CD4-positive, alpha-beta T cell treated with Interleukin-15 for 4 hours (primary cell): ENCODE measurements at places on chromosomes 1 and 21.

DNA sequence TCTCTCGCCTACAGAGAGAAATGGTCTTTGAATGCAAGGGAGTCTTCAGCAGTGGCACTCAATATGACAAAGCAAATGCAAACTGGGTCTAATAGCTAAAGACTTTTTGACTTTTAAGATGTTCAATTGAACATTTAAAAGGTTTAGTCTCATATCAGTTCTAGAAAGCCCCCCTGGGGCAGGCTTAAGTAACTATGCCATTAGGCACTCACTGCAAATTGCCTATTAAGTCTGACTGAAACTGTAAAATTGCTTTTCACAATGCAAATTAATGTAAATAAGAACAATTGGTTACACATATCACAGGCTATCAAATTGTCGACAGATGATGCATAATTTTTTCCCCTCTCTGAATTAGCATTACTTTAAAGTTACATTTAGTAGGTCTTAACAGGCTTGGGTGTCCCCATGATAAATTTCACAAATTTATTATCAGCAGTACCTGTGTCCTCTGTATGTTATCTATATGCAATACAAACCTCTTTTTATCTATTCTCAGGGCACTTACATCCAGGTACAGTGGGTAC, 329.1 kb downstream of the LRRIQ3 start:
- no peak for DNase-seq

GRCh38 chr1:90717665-90718410, 736 bp upstream of the BARHL2 start:
- no peak for DNase-seq

DNA sequence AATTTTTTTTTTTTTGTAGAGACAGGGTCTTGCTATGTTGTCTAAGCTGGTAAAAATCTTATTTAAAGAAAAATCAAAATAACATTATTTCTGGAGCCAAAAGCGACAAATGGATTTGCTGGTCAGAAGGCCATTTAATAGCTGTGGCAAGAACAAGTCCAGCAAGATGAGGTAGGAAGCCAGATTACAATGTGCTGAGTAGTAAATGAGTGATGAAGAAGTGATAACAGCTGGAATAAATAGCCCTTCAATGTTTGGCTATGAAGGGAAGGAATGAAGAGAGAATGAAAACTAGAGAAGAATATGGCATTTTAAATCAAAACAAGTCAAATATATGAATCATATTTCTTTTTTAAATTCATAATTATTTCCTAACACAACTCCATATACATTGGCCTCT, 34.5 kb downstream of the SYDE2 start:
- DNase-seq: no peak

- no peak for DNase-seq
Observed at GRCh38 chr1:86594284-86594770, 47.4 kb downstream of the CLCA4 start.

DNA sequence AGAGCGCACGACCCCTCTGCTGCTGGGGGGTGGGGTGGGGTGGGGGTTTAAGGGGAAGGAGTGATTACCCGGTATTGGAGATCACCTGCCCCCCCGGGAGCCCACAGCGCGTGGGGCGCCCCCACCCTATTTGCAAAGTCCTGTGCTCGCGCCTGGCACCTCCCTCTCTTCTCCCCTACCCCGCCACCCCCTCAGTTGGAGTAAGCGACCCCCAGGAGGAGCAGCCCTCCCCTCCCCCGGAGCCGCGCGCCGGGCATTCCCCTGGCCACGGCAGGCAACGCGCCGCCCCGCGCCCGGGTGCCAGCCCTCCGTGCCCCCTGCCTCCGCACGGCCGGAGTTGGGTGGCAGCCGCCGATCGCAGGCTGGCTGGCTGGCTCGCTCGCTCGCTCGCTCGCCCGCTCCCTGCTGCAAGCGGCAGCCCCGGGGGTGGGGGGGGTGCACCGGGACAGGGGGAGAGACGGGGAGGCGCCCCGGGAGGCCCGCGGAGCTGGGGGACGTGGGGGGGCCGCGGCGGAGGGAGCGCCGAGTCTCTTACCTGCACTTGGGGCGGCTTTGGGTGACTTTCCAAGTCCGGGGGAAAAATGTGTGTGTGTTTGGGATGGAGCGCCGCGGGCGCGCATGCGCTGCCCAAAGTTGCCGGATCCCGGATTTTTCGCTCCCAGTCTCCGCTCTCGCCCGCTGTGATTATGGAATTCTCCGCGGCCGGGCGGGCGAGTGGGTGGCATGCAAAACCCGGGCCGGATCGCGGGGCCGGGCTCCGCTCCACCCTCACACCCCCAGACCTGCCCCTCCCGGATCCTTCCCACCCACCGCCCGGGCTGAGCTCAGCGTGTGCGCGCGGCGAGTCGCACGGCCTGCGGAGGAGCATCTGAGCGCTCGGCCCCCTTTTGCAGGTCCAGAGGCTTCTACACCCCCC, at the start of gene CASZ1:
Gene CASZ1 (minus strand): TSS at position 618 of the 916 bp plus-strand sequence. CDS start 102,757 bp downstream, outside the sequence.
- DNase-seq: no peak

- DNase-seq: no peak
Observed at GRCh38 chr1:22321917-22322316, 129.7 kb upstream of the ZBTB40 start.

DNA sequence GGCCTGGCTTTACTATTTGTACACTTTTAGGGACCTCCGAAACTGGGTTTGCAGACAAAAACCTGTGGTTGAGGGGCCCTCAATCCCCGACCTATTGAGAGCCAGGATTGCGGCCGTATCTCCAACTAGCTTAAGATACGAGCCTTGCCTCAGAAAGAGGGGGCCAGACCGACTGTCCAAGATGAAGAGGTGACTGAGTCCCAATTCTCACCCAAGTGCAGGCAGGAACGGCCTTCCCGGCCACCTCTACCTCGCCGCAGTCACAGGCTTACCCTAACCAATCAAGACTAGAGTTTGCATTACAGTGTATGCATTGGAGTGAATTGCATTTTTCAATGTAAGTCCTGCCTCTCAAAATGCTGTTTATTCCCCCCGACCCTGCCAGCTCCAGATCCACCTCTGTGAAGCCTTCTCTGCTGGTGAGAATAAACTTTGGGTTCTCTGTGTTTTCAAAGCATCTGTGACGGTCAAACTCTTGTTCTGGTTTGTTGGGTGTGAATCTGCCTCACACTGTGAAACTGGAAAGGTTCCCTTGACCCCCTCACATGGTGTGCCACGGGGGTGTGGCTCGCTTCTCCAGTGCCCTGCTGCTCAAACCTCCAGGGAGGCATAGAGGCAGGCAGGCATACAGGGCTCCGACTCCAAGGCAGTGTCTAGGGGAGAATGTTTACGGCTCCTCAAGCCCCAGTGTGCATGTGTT, 62.2 kb upstream of the WLS start:
- no peak for DNase-seq

DNA sequence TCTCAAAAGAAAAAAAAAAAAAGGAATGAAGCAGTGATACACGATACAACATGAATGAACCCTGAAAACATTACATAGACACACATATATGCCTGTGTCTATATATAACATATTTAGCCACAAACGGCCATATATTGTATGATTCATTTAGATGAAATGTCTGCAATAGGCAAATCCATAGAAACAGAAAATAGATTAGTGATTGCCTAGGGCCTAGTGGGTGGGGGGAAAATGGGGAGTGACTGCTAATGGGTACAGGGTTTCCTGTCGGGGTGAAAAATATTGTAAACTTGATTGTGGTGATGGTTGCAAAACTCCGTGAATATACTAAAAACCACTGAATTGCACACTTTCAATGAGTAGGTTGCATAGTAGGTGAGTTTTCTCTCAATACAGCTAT, 6.0 kb upstream of the H6PD start:
- no peak for DNase-seq

DNA sequence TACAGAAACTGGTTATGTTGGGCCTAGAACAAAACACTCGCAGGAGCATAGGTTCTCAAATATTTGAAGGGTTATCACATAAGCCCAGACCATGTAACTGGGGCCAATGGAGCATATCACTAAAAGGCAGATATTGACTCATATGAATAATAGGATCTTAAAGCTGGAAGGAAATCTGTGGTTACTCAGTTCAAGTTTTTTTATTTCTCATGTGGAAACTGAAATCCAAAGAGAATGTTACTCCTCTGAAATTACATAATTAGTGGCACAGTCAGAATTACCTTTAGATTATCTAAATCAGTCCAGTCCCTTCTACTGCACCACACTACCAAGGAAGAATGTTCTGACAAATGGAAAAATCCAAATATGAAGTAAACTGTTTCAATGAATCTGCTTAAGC, 12.0 kb downstream of the SLAMF8 start:
- DNase-seq: no peak

GRCh38 chr1:172654535-172654934, 4.4 kb upstream of the FASLG start:
- no peak for DNase-seq

- DNase-seq: no peak
Observed at GRCh38 chr1:159675046-159675445, 39.3 kb downstream of the CRP start.

GRCh38 chr1:2372551-2373490, 18.5 kb downstream of the MORN1 start:
- DNase-seq: no peak

DNA sequence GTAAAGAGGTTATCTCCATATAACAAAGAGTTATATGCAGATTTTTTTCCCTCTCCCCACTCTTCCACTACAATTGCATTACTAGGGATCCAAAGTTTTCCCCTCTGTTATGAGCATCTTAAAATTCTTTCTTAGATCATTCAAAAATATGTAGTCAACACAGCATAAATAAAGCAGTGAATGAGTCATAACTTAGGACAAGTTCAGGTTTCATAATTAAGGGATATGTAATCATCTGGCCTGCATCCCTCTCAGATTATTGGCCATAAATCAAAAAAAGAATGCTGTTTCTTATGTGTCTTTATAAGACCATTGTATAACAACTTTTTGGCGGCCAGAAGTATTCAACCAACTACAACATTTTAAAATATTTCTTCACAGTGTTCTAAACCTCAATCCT, 1526.1 kb downstream of the KCNT2 start:
- no peak for DNase-seq

DNA sequence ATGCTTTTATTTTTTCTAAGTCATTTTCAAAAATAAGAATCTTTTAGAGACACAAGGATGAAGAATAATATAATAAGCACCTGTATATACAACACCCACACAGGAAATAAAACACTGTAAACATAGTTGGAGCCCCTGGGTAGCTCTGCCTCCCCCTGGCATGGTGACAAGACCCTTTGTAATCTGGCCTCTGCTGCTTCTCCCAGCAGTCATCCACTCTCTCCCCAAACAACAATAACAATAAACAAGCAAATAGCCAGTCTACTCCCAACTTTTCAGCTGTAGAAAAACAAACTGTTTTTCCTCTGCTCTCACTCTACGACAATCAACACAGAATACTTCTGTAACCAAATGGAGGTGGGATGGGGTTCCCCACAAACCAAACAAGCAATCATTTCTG, 110.1 kb downstream of the CSMD2 start:
- DNase-seq: no peak

DNA sequence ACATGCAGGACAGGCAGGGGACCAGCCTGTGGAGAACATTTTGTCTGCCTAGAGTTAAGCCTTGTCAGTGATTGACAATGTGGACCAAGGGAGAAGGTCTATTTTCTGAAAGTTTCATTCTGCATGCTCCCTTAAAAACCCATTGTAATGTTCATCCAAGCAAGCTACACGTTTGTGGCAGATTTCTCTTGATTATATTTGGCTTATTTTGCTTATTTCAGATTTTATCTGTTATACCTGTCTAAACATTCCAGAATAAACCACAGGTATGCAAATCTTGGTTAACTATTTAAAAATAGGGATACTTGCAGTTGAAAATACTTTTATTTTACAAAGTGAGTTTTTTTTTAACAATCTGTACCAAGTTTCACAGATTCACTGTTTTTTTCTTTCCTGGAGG, 78.2 kb upstream of the F3 start:
- DNase-seq: no peak

- DNase-seq: no peak
Observed at GRCh38 chr1:18233176-18233864, 125.7 kb downstream of the IGSF21 start.

DNA sequence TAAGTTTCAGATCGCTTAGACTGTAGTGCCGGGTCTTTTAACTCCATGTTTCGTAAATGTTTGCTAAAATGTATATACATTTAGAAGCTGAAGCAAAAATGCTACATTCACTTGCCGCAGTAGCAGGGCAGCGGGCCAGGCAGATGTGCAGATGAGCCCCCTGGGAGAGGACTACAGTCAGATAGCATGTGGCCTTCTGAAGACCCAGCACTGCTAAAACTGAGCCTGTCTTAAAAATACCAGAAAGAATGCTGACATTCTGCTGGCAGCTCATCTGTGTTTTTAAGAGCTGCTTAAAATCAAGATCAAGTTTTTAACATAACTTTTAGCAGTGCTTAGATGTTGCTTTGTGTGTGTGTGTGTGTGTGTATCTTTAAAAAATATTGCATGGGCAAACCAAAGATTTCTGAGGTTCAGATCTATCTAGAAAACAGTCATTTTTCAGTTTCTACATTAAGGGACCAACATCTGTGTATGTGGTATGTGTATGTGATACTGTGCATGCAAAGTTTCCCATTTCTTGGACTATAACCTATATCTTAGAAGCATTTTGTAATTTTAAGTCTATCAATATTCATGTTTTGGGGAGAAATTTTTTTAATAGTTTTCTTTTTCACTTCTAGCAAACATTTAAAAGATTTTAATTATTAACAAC, 31.7 kb downstream of the CHRM3 start:
- no peak for DNase-seq

DNA sequence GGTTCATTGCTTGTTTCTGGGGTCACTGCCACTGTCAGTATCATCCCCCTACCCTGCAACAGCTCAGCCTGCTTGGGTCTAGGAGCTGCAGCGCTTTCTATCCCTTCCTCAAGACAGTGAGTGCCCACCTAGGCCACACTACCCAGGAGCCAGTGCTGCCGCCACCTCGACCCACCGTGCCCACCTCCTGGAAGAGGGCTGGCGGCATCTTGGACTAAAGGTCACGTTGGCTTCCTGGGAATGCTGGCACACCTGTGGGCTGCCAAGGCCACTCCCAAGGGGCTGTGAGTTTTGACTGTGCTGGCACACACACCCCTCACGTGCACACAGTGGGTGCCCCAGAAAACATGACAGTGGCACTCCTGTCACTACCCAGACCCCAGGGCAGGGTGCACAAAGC, 22.1 kb downstream of the CRYAA start:
- no peak for DNase-seq

DNA sequence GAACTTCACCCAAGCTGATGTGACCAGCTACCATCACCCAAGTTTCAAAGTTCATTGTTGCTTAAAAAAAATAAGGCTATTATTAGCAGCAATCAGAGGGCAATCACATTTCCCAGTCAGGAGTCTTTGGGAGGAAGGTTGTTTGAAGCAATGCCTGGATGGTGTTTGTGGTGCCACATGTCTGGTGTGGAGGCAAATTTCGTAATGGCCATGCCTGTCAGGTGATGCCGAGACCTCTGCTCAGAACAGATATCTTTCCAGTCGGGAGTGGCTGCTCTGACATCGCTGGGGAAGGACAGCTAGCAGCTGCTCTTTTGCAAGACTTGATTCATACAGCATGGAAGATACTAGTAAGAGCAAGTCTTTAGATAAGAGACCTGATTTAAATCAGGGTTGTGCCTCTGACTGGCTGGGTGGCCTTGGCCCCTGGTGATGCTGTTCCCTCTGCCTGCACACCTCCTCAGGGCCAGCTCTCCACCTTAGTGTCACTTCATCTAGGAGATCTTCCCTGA, 187.8 kb upstream of the JUN start:
- DNase-seq: no peak
